ENCODE measurements at places on chromosomes 16 and 17.
A peak's percentile ranks its signal among the peaks of the same experiment; 100 is the strongest.

GRCh38 chr16:85613604-85614337 lies 649 bp downstream of the GSE1 start:
- DNase-seq, result peak; percentile 31

DNA sequence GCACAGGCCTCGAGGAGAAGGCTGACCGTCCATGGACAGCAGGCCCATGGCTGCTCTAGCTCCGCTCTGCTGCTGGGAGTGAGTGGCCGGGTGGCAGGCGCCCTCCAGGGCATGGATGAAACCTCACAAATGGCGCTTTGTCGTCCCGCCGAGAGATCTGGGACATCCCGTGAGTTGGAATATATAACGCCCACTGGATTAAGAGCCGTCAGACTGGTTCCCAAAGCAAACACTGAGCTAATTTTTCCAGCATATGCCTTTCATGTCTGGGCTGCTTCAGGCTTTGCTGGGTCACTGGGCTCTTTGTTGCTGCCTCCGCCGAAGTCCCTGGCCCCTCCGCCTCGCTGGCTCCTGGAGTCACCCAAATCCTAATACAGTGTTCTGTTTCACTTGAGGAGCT lies 266.3 kb downstream of the FOXL1 start:
- no peak for DNase-seq

DNA sequence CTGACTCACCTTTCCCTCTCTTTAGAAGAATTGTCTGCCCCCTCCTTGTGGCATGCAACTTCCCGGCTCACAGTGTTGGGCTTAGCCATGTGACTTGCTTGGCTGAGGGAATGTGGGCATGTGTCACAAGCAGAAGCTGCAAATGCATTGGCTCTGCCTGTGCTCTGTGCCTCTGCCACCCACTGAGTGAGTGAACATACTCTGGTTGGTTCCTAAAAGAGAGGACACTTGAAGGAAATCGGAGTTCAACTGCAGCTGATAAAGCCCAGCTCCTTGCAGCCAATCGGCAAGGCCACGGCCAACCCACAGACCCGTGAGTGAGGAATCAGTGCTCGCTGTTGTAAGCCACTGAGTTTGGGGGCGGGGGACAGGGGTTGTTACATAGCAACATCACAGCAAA lies 10.9 kb upstream of the GINS2 start:
- no peak for DNase-seq

DNA sequence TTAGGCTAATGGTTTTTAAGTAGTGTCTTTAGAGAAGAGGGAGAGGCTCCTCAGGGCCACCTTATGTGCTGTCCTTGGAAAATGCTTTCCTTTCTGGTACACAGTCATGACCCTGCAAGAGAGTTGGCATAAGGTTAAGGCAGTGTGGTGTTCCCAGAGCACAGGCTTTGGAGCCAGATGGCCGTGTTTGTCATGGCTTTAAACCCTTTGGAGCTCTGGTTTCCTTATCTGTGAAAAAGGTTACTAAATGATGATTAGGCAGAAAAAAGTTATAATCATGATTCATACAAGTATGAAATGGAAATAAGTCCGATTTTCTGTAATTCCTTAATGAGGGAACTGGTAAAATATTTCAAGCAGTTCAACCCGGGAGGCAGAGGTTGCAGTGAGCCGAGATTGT lies 13.2 kb downstream of the UTP4 start:
- DNase-seq, result no peak

DNA sequence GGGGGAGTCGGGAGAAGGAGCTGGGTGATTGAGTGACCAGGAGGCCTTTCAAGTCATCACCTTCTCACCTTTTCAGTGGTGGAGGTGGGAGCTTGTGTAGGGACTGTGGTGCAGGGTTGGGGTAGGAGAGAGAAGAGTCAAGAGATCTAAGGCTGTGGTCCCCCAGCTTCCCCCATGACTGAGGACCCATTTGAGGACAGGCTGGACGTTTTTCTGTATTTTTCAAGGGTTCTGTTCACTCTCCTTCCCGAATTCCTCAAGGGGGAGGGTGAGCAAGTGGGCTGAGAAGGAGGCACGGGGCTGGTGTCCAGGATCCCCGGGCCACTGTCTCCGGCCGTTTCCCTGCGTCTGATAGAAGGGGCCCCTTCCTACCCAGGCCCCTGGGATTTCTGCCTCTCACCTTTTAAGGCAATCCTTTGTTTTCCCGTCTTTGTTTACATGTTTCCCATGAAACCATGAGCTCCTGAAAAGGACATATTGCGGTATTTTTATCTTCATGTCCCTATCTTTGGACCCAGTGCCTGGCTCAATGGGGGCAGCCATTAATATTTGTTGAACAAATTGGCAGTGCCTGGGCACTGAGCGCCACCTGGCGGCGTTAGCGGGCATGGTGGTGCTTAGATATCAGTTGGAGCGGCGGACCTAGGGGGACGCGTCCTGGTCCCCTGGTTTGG lies 9.2 kb upstream of the CD300A start:
- DNase-seq, result peak; percentile 73

DNA sequence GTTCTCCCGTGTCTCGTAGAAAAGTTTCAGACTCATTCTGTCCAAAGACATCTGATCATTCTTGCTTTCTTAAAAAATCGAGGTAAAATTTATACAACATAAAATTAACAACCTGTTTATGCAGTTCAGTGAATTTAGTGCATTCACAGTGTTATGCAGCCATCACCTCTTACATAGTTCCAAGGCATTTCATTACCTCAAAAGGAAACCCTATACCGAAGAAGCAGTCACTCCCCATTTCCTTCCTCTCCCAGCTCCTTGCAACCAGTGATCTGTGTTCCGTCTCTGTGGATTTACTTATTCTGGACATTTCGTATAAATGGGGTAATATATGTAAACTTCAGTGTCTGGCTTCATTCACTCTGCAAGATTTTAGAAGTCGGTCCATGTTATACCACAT lies 103.5 kb upstream of the HS3ST3A1 start:
- DNase-seq, result no peak

DNA sequence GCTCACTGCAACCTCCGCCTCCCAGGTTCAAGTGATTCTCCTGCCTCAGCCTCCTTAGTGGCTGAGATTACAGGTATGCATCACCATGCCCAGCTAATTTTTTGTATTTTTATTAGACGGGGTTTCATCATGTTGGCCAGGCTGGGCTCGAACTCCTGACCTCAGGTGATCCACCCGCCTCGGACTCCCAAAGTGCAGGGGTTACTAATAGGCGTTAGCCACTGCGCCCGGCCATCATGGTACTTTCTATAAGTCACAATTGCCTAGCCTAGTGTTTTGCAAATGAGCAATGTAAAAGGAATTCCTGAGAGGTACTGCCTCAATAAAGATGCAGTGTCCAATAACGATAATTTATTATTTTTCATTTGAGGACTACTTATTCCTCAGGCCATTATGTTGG lies 13.9 kb upstream of the PSMC3IP start:
- no peak for DNase-seq

DNA sequence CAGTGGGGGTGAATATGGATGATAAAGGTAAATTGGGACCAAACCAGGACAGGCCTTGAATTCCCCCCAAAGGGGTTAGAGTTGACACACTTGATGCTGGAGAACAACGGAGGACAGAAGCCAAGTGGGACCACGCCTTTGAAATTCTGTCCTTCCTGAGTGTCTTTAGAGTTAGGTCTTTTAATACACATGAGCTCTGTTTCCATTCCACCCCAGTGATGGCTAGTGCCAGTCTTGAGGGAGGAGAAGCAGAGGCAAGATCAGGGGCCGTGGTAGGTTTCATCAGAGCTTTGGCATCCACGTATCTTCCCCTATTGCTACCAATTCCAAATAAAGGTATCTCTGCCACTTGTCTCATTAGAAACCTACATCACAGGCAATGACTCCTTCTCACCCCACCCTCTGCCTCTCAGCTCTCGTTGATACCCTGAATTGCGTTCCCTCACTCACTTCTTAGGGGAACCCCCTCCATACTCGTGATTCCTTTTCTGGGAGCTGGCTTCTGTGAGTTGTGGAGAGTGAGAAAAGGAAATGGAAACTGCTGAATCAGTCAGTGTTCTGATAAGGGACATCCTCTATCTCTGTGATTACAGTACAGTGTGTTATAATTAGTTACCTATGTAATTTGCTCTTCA lies 2.4 kb upstream of the CCL3L1 start:
- DNase-seq, result no peak

- DNase-seq, result peak; percentile 84
Measured at GRCh38 chr17:50478391-50479381, at the start of gene RSAD1. Gene RSAD1 (plus strand): TSS chr17:50478860. CDS start chr17:50478885, 25 bp downstream.

DNA sequence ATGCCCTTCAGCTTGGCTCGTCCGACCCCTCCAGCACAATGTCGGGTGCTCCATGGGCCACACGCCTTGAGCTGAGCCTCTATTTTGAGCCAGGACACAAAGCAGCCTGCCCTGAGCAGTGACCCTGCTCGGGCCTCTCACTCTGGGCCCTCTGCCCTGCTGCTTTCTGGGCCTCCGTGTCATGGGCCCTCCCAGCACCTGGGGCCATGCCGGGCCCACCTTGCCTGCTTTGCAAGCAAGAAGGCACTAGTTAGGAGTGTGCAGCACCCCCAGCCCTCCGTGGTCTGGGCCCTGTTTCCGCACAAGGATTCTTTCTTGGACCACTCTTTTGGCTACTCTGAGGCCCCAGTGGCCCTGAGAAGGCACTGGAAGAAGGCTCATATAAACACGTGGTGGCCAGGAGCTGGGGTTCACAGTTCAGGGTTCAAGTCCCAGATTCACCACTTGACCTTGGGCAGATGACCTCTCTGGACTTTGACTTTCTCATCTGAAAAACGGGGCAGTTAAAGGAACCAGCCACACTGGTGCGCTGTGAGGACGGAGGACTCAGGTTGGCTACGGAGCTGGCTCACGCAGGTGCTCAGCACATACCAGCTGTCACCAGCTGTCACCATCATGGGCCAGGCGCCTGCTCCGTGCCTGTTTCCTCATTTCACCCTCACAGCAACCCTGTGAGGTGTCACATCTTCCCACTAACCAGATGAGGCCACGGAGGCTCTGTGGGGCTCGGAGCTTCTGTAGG lies 166.0 kb upstream of the GSE1 start:
- no peak for DNase-seq
